ENCODE measurements at places on chromosomes 4 and X.

GRCh38 chr4:156829201-156829873, 142.3 kb downstream of the PDGFC start:
- DNase-seq: peak; percentile 41

DNA sequence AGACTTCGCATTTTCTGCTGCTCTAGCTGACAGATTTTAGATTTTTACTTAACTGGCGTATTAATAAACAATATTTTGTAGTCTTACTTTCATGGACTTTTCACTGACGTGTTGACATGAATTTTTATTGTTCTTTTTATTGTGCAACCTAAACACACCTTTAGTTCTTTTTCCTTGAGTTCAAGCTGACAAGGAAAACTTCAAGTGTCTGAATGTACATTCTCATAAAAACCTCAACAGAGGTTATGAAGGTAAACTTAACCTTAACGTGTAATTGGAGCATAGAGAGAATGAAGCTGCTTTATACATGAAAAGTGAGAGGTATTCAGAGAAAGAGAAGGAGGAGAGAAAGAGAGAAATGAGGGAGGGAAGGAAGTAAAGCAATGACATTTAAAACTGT, 364.3 kb upstream of the CT83 start:
- DNase-seq: no peak

DNA sequence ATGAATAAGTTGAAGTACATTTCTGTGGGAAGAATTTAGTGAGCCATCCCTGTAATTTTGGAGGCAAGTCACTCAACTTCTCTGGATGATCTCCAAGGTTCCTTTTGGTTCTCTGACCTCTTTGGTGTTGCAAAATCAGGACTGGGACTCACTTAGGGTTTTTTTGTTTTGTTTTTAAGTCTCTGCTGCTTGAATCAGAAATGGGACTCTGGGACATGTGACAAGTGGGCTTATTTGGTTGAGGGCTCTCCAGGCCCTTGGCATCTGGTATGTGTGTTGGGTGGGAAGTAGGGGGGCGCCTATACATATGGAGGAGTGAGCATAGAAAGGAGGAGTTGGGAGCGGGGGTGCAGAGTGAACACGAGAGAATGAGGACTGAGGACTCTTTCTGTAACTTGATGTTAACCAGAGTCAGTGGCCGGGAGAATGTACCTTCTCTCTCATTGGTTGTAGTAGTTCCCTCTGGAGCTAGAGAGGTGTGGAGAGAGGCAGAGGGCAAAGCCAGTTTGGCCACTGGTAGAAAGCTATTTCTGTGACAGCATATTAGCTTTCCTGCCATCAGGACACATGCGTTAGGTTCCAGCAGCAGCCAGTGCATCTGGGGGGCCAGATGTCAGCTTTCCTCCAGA, 1.9 kb downstream of the ARHGAP10 start:
- DNase-seq: no peak

GRCh38 chr4:134747108-134747805, 545.7 kb upstream of the PABPC4L start:
- DNase-seq: no peak

DNA sequence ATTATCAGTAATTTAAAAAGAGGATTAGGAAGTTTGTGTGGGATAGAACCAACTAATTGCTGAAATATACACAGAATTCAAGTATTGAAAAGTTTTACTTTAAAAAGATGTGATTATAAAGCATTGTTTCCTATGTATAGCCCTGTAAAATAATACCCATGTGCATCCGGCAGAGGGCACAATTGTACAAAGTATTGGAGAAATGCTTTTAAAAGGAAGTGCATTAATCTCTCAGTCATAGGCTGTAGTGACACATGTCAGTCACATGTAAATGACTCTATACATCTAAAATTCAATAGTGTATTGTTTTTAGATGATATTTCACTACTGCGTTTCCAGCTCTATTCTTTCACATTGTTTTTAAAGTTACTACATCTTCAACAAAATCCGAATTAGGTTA, 9.7 kb upstream of the GEMIN8 start:
- DNase-seq: no peak

DNA sequence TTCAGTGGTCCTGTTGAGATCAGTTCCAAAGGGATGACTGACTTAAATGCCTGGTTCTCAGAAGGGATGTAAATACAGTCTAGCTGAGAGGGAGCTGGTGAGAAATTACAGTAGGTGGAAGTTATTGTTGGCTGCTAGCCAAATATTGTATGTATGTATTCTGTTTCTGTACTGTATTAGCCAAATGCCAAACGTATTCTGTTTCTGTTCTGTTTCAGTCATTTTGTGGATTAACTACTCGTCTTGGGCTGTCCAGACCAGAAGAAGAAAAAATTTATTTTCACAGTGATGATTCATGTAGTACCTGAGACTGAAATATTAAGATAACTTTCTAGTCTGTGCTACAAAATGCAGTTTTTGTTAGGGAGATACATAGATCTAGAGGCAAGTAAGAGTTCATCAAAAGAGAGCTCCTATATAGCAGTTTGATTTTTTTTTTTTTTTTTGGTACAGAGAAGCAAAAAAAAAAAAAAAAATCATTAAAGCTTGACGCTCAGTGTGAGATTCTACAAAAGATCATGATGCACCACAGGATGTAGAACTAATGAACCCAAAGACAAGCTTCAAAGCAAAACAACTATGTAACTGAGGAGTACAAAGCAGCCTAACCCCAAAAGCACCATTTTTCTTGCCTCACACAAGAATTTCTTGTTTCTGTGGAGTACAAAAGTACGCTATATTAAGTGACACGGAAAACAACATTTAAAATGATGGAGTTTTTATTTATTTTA, 54.8 kb downstream of the CASP6 start:
- DNase-seq: no peak

DNA sequence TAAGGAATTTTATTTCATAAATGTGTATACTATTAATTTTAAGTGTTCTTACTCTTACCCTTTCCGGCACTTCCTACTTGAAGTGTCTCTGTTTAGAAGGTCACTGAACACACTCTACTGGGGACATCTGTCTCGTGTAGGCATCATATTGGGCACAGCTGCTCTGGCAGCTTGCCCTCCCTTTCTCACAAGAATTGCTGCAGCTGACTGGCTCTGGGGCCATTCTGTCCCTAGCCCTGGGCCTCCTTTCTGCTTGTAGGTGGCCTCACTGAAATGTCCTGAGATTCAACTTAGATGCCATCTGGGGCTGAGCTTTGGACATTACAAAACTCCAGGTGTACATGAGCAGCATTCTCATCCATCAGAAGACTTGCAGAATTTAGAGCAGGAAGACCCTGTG, 49.6 kb downstream of the SMAD1 start:
- no peak for DNase-seq

DNA sequence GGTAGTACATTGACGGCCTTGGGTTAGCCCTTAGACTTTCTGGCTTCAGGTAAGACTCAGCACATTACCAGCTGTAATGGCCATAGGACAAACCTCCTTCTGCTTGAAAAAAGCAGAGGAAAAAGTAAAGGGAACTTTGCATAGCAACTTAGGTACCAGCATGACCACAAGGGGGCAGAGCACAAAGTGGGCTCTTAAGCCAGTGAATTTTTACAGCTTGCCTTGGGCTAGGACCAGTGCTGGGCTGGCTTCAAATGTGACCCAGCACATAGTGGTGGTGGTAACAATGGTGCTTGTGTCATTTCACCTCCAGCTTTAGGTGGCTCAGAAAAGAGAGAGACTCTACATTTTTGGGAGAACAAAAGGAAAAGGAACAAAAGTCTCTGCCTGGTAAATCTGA, 66.1 kb downstream of the KLHL4 start:
- DNase-seq: no peak

GRCh38 chrX:129769467-129770154, 10.1 kb upstream of the SASH3 start:
- DNase-seq: no peak

GRCh38 chr4:8272472-8273428, 3.2 kb downstream of the HTRA3 start:
- DNase-seq: no peak

- peak; percentile 47 for DNase-seq
Measured at GRCh38 chr4:153466949-153467896, 1.1 kb downstream of the TMEM131L start.

DNA sequence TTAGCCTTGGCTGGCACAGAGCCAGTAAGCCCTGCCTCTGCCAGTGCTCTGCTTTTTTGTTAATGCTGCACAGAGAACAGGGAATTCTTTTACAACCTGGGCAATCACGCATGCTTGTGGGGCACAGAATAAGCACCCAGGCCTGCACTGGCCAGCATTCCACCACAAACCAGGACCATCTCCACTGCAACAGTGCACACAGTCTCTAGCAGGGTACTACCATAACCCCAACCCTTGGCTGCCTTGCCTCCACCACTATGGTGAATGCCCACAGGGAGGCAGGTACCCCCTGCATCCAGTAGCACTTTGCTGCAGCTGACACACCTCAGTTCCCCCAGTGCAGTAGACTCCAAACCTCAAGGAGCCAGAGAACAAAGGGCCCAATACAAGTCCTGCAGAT, 19.2 kb upstream of the FAAH2 start:
- no peak for DNase-seq

DNA sequence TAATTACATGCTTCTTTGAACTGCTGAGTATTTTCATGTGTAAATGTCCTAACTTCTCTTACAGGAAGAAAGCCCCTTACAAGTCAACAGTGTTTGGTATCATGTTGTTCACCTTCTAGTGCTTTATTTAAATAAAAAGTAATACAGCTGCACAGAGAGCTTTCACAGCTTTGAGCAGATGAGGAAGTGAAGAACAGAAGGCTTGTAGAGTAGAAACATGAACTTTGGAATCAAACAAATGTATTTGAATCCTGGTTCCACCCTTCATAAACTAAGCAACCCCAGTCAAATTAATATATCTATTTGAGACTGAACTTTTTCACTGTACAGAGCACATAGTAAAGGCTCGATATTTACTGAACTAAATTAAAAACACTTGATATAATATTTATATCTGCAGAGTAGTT, 120.5 kb downstream of the CAMK2D start:
- no peak for DNase-seq

GRCh38 chr4:153465615-153466080, 512 bp upstream of the TMEM131L start:
- DNase-seq: no peak

DNA sequence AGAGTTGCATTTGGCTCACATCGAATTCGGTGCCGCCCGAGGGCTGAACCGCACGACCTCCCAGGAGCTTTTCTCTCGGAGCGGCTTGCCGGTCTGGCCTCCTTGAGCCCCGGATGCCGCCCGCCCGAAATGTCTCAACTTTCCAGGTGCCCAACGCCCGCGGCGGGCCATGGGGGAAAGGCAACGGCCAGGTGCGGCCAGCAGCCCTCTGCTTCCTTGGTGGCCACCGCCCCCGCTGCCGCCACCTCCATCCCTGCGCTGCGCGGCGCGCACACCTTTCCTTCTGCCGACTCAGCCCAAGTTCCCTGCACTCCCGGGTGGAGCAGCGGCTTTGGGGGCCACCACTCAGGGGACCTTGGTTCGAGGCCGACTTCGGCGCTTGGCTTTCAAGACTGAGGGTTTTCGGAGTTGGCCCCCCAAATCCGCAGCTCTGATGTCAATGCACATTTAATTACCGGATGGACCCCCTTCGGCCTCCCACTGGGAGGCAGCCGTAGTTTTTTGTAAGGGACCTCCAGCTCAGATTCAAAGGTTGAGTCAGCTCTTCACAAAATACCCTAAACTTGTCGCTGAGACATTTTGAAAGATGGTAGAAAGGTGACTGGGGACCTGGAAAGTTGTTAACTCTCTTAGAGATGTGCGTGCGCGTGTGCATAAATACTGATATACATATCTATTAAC, 1.1 kb downstream of the AFF2 start:
- no peak for DNase-seq

GRCh38 chr4:16846540-16847117, 51.8 kb downstream of the LDB2 start:
- no peak for DNase-seq

- no peak for DNase-seq
Measured at GRCh38 chr4:37903901-37904300, 13.0 kb downstream of the TBC1D1 start.

GRCh38 chrX:107678957-107679740, 50.8 kb downstream of the PRPS1 start:
- DNase-seq: peak; percentile 53

GRCh38 chrX:46665232-46666152, 91.9 kb downstream of the CHST7 start:
- DNase-seq: no peak

- DNase-seq: no peak
Measured at GRCh38 chr4:18155067-18156041, 133.8 kb upstream of the LCORL start.

GRCh38 chrX:307261-308111, 11.1 kb downstream of the GTPBP6 start:
- no peak for DNase-seq

DNA sequence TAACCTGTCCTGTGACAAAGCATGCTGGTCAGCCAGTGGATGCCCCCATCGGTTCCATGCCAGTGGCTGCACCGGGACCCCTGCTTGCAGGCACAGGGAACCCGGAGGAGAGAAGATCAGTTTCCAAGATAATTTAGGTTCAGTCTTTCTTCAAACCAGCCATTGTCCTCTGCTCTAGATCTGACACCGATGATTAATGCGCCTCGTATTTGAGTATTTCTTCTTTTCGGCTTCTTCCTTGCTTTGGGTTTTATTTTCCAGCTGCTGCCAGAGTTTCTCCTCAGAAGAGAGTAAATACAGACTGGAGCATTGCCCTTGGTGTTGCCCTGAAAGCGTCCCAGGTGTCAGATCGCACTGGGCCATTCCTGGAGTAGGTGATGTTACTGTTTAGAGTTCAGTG, 19.2 kb upstream of the BCOR start:
- no peak for DNase-seq

GRCh38 chr4:80237992-80238391, 28.5 kb upstream of the FGF5 start:
- no peak for DNase-seq

GRCh38 chr4:112173593-112174558, 28.6 kb downstream of the FAM241A start:
- DNase-seq: no peak

DNA sequence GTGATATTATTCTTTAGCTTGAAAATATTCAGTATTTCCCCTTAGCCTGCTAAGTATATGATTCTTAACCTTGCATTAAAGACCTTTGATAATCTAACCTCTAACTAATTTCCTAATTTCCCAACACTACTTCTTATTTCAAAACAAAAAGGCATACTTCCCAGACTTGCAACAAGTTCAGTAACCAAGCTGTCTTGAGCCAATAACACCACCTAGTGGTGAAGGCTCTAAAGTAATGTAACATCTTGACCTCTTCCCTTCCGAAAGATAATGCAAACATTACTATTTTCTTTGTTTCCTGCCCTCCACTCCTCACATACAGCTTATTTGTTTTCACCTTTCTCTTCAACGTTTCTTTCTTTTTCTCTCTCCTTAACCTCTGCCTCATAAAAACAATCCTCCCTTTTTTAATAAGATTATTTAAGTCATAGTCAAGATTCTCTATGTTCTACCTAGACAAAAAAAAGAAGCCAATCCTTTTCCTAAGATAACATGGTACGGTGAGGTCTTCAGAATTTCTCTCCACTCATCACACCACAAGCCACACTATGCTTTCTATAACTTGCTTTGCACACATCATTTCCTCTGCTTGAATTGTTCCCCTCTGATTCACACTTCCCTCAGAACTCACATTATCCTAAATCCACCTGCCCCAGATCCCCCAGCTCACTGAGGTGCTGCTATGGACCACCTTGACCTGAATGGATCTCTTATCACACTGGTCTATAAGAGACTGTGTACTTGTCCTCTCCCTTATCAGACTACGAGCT, 3.5 kb downstream of the FAT1 start:
- DNase-seq: peak; percentile 72

- DNase-seq: no peak
Measured at GRCh38 chr4:764405-765169, 59.0 kb downstream of the PCGF3 start.

Data from HL-60 (cell line).